ENCODE measurements at places on chromosomes 5 and 9.

DNA sequence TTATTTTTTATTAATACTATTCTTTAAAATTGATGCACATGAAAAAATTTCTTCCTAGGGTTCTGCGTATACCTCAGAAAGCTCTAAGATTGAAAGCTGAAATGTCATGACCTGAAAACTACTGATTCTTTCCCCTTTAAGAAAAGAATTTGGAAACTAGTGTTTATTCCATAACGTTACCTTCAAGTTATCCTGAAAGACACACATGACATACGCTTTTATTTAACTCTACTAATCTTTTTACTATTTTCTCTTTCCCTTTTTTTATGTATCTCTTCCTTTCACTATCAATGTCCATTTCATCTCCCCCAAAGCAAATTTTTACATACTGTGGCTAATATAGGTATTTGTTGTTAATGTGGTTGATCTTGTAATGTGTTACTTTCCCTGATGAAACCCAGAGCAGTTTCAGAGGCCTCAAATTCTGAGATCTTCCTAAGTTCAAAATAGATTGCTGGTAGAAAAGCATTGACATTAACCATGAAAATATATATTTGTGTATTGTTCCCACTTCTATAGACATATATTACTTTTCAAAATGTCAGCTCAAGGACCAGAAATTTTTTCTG, 7.4 kb downstream of the NIPBL start:
- DNase-seq = no peak

DNA sequence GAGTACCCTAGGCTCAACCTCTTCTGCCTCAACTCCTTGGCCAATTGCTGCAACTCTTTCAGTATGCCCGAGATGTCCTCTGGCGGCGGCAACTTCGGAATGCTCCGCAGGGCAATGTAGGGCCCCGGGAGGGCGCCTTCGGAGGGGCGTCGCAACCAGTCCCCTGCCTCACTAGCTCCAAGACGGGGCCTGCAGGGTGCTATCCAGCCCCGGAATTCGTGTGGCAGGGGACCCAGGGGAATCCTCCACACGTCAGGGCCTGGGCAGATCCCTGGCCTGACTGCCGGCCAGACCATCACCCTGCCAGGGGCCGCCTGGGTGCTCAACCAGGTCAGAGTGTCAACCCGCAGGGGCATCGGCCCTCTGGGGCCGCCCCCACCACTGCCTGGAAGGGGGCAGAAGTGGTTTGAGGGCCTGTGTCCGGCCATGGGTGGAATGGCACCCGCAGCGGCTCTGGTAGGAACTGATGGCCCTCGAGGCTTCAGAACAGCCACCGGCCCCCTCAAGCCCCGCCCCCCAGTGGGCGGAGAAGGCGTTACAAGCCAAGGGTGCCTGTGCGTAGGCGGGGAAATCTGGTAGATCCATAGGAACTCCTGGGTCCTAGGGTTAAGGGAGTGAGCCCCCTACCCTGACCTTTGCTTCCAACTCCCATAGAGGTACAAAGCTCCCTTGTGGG, at the start of gene POU5F2:
TSS of gene POU5F2 (minus strand) at position 465 of the 676 bp plus-strand sequence. CDS start at position 428, 37 bp downstream.
- DNase-seq = no peak

GRCh38 chr9:99112750-99113413, 8.0 kb downstream of the TGFBR1 start:
- DNase-seq = no peak

- DNase-seq = no peak
Measured at GRCh38 chr5:103014983-103015382, 105.0 kb downstream of the GIN1 start.

- no peak for DNase-seq
Measured at GRCh38 chr5:168852329-168852728, 273.2 kb upstream of the PANK3 start.

- no peak for DNase-seq
Measured at GRCh38 chr5:115321309-115321708, 24.9 kb upstream of the CCDC112 start.

- DNase-seq = no peak
Measured at GRCh38 chr9:128304136-128304970, 17.9 kb downstream of the TRUB2 start.

DNA sequence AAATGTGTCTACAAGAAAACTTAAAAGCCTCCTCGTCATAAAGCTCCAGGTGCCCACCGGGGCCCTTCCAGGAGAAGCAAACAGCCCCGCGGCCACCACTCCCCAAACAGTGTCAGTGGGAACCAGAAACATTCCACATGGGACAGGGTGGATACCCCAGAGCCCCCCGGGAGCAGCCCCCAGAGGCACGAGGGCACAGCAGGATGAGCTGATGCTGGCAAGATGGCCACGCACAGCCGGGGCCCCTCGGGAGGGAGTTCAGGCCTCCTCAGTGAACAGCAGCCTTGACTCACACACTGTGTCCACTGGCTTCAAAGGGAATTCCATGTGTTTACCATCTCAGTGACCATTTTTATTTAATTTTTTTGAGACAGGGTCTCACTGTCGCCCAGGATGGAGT, 10.5 kb downstream of the EXD3 start:
- DNase-seq = no peak

DNA sequence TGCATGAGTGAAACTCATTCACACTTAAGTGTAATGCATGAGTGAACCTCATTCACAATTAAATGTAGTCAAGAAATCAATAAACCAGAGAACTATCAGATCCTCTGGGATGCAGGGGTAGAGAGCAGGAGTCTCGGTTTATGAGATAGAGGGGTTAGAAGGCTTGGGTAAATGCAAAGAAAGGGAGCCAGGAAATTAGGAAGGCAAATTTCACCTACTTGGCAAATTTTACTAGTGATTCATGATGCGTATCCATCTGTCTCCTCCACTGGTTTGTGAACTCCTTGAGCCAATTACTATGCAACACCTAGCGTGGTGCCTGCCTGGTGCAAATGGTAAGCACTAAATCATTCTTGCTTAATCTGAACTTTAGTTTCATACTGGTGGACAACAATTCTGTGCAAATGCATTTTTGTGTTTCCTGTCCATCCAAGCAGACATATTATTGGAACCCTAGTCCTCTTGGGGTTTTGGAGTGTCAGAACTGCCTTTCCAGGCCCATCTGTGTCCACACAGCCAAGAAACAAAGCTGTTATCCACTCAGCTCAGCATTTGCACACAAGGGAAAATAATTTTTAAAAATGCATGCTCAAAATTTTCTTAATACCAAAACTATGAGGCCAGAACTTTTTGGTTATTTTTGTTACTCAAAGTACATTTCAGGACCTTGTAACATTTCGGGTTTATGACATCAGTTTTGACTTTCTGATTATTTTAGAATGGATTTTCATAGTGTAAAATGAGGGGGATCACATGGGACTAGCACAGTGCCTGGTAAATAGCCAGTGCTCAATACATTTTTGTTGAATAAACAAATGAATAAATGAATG, 5.2 kb downstream of the HAPLN1 start:
- DNase-seq = peak; percentile 8

GRCh38 chr9:94478755-94479730, 75.8 kb upstream of the PCAT7 start:
- no peak for DNase-seq

GRCh38 chr5:133919148-133920136, 49.0 kb downstream of the C5orf15 start:
- DNase-seq = no peak

DNA sequence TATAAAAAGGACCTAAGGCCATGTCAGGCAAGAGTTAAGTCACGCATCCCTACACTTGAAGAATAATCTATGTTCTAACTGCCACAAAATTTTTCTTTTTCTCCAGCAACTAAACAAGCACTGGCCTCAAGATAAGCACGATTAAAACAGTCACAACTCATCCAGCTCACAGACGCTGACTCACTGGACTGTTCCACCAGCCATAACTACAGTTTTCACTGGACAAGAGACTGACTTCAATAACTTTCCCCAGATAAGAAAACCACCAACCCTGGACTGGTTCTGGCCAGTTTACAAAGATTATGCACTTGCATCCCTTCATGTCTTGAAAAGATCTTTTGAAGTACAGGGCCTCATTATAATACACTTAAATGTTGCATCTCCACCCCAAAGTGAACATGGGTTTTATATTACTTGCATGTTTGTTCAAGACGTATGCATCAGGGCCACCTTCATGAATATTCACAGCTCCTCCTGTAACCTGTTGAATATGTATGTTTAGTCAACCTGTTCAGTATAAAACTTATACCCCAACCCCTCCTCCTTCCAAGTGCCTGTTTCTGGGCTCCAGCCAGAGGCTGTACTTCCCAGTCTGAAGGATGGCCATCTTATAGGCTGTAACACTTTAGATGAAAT, 129.3 kb upstream of the EPB41L4A start:
- no peak for DNase-seq

DNA sequence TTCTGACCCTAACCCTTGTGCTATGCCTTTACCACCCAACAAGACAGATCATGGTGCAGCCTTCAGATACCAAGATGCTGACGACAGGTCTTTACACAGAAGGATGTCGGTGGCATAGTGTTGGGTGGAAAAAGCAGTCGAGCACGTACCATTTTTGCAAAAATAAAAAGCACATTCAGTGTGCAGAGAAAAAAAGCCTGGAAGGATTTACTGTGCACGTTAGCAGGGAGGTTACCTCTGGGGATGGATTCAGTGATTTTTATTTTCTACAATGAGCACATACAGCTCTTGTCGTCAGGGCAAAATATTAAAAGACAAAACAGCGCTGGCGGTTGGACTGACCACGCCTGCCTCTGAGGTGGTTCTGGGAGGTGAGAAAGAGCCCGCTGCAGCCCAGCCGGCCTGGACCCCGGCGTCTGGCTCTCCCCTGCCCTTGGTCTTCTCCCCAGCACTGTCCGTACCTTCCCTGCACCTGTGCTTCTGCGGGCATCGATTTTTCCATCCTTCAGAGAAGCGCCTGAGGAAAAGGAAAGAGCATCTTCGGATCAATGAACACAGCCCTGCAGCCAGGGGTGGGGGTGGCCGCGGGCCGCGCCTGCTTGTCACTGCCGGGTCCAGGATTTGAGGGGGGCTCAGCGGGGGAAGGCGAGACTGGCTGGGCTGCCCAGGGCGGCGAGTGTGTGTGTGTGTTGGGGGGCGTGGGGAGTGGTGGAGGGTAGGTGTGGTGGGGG, 200.0 kb upstream of the IER5L start:
- DNase-seq = peak; percentile 63

- no peak for DNase-seq
Measured at GRCh38 chr9:101462558-101462957, 27.0 kb upstream of the ALDOB start.

DNA sequence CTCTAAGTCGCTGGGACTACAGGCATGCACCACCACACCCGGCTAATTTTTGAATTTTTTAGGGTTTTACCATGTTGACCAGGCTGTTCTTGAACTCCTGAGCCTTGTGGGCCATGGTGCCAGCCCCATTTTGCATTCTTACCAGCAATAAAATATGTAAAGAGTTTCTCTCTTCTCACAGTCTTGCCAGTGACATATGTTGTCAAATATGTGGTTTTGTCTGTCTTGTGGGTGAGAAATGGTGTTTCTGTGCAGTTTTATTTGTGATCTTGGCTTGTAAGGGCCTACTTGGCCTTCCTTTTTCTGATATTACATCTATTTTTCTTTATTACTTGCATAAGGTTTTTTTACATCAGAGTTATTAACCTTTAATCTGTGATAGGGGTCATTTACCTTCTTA, 47.1 kb downstream of the SPIN1 start:
- peak; percentile 40 for DNase-seq

- no peak for DNase-seq
Measured at GRCh38 chr9:111986035-111986556, 89.5 kb downstream of the UGCG start.

DNA sequence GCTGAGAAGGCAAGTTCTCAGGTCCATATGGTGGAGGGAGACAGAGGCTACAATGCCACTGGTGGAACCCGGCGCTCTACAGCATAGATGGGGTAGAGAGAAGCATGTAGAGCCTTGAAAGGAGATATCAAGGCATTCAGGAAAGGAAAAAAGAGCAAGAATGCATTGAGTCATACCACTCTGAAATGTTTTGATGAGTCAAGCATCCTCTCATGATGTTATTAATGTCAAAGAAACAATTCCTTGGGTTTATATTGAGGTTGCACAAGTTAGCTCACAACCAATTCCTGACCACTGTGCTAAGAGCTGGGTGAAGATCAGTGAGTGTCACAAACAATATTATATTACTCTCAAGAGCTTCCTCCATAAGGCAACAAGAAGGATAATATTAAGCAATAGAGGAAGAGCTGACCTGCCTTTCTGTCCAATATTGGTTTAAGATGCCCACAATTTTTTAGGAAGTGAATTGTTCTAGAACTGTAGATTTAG, 178.0 kb downstream of the RFK start:
- no peak for DNase-seq

GRCh38 chr5:93192087-93192486, 388.9 kb downstream of the NR2F1-AS1 start:
- DNase-seq = no peak

DNA sequence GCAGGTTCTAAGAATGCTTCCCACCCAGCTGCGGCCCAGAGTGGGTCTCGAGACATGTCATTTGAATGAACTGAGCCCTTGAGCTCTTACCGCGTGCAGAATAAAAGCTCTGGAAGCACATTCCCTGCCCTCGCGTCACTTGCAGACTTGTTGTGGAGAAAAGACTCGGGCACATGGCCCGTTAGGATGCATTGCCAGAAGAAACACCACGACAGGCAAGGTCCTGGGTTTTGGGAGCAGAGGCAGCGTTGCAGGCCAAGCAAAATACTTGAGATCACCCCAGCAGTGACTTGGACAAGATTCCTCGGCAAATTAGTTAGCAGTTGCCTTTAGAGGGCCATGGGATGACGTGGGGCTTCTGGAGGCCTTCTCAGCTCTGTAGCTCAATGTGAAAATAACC, 170.8 kb upstream of the MSX2 start:
- no peak for DNase-seq

DNA sequence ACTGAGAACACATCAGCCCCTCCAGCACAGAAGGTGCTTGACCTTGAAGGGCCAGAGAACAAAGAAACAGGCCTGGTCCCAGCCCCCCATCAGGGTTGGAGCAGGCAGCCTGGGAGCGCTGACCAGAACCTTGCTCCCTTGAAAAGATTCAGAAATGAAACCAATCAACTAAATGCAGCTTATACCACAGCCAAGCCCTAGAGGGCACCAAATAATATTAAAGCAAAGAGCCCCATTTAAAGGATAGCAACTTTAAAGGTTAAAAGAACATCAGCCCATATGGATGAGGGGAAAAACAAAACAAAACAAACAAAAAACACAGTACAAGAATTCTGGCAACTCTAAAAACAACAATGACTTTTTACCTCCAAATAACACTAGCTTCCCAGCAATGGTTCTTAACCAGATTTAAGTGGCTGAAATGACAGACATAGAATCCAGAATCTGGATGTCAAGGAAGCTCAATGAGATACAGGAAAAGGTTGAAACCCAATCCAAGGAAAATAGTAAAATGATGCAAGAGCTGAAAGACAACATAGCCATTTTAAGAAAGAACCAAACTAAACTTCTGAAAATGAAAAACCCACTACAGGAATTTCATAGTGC, 471.9 kb downstream of the MTRR start:
- DNase-seq = no peak

All from brain (organoid and tissue), 16 donors.